AML-193 (cell line): ENCODE measurements at places on chromosomes 6 and 20.

- no peak for DNase-seq
These were observed 2.8 kb upstream of the TFAP2A start for GRCh38 chr6:10417681-10418104.

DNA sequence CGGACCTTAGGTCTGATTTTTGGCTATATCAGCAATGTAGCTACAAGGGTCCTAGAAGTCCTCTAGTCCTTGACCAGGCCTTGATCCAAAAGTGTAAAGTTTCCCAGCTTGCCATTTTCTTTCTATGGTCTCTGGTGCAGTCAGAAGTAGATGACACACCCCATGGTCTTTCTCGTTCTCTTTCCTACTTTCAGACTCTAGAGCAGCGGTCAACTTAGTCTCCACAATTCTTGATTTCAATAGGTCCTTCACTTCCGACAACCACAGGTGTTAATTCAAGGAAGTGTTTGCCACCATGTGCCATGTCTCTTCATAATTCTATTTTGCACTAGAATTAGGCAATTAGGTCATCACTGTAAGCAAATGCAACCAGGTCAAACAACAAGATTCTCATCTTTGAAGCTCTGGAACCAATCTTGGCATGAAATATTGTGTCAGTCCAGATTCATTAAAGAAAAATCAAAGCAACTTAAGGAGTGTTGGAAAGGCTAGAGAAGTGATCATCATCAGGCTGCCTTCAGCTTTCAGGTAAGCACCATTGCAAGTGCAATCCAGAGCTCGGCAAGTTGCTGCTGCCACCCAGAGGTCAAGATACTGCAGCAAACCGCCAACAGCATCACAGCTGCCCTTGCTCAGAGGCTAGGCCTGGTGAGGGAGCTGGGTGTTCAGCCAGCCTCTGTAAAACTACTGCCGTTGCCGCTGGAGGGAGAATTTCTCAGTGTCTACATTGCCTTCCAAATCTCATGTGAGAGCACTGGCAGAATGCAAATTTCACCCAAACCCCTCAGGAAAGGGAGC lies 5.6 kb upstream of the SYNE1 start:
- peak; percentile 65 for DNase-seq

DNA sequence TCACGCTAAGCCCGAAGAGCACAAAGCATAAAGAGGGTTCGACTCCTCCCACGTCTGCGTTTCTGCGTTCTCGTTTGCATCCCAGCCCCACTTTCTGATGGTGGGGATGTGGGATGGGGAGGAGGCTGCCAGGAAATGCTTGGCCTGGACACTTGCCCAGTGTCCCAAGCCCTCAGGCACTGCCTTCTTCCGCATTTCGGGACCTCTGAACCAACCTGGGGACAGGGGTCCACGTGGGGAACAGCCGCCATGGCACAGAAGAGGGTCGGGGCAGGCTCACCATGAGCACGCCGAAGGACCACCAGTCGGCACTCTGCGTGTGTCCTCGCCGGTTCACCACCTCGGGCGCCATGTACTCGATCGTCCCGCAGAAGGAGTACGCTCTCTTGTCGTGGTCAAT lies 88.2 kb downstream of the RAMACL start:
- no peak for DNase-seq

DNA sequence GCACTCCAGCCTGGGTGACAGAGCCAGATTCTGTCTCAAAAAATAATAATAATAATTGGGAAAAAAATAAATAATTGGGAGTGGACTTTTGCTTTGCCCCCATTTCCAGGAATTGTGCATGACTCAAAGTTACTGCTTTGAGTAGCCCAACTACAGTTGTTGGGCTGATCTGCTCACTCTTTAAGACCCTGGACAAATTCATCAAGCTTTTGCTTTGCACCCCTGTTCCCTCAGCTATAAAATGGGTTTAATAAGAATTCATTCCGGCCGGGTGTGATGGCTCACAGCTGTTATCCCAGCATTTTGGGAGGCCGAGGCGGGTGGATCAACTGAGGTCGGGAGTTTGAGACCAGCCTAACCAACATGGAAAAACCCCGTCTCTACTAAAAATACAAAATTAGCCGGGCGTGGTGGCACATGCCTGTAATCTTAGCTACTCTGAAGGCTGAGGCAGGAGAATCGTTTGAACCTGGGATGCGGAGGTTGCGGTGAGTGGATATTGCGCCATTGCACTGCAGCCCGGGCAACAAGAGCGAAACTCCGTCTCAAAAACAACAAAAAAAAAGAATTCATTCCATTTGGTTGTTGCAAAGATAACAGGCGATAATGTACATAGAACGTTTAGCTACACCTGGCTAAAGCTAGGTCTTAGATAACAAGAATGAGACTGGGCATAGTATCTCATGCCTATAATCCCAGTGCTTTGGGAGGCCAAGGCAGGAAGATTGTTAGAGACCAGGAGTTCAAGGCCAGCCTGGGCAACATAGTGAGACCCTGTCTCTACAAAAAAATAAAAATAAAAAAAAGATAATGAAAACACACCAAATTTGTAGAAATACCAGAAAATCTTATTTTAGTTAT lies 87.9 kb upstream of the ZNF217 start:
- DNase-seq, result no peak

DNA sequence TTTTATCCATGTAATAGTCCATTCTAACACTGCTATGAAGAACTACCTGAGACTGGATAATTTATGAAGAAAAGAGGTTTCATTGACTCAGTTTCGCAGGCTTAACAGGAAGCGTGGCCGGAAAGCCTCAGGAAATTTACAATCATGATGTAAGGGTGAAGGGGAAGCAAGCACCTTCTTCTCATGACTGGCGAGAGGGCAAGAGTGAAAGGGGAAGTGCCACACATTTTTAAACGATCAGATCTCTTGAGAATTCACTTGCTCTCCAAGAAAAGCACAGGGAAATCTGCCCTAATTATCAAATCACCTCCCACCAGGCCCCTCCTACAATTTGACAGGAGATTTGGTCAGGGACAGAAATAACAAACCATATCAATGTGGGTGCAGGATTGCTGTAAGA lies 859.7 kb downstream of the EPHA7 start:
- peak; percentile 40 for DNase-seq

DNA sequence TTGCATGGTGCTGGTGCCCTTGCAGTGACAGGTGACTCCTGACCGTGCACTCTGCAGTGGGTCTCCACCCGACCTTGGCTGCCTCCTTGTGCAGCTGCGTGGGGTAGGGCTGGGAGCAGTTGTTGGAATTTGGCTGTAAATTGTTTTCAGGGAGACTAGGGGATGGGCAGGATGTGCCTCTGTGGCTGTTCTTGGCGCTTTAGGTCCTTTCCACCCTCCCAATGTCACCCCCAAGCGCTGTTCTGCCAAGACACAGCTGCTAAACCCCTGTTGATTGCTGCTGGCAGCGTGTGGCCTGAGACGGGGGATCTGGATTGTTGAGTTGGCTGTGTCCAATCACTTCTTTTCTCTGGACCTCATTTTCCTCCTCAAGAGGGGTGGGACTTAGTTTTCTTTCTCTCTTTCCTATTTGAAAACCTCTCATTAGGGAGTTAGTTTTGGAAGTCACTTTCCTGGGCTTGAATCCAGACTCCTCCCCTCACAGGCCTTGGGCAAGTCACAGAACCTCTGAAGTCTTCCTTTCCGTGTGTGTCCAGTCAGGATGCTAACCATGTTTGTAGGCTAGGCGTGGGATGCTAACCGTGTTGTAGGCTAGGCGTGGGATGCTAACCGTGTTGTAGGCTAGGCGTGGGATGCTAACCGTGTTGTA lies 8.5 kb downstream of the IGF2R start:
- DNase-seq, result no peak

DNA sequence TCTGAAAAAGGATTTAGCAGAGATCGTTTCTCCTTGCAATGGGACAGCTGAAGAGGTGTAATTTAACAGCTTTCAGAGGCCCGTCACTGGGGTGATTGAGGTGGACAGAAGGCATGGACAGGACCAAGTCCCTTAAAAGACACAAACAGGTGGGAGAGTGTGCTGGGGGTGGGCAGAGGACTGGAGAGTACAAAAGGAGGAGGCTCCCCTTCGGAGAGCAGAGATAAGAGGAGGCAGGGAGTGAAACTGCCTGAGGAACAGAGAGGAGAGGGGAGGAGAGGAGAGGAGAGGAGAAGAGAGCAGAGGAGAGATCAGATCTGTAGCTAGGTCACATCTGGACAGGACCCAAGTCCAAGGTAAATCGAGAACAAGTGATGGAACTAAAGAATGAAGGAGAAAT lies 48.6 kb upstream of the PKHD1 start:
- no peak for DNase-seq

DNA sequence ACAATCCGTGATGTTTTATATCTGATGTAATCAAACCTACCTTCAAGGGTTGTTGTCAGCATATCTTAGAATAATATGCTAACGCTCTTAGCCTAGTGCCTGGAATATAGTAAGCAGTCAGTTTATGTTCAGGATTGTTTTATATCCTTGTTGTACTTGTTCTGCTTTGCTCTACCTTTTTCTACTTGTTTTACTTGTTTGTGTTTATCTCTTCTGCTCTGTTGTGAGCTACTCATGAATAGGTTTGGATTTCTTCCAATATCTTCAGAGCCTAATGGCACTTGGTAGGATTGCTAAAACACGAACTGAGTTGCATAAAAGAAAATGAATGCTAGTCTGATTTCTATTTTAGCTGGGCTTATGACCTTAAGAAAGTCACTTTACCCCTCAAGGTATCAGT lies 40.1 kb downstream of the DNAH8 start:
- DNase-seq, result no peak

DNA sequence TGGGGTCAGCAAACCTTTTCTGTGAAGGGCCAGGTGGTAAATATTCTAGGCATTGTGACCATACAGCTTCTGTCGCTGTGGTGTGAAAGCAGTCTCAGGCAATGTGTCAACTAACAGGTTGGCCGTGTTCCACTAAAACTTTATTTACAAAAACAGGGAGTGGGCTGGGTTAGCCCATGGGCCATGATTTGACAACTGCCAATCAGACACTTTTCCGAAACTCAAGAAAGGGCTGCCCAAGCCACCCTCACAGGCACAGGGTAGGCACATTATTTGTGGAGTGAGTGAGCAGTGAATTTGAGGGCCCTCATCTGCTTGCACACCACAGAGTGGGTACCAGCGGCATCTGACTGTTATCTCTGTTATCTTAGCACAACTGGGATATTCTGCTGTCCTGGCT lies 290.3 kb downstream of the TAF4 start:
- no peak for DNase-seq

DNA sequence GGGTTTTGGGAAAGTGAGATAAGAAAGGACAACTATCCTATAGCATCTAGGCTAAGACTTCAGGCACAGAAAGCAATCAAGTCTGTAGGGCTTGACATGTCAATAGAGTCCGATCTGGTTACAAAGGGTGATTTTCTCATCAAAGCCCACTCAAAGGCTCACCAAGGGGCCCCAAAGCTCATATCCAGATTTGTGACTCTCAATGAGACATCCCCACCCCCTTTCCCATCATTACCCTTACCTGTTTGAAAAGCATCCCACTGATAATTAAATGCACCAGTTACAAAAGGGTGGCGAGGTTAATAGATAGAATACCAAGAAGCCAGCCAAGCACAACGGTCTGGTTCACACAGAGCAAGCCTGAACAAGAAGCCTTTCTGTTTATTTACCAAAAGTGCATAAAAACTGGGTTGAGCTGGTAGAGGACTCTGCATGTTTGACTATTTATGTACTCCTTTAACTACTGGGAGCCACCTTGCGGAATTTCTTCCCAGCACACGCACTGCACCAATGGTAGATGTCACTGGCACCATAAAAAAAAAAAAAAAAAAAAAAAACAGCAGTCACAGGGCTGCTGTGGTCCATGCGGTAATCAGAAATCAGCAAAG lies 6.1 kb downstream of the JAG1 start:
- no peak for DNase-seq

DNA sequence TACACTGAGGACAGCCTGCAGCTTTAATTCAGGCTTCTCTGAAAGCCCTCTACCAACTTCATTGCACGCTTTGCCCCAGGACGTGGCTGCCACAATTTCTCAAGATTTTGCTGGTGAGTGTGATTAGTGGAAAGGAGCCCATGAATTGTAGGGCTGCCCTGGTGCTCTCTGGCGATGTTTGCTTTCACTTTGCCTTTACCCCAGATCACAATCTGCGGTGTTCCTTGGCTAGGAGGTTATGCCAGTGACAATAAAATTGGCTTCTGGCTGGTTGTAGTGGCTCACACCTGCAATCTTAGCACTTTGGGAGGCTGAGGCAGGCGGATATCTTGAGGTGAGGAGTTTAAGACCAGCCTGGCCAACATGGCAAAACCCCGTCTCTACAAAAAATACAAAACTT lies 139.3 kb downstream of the FOXC1 start:
- DNase-seq, result no peak

GRCh38 chr6:6469074-6469473 lies 119.4 kb upstream of the LY86 start:
- peak; percentile 87 for DNase-seq

DNA sequence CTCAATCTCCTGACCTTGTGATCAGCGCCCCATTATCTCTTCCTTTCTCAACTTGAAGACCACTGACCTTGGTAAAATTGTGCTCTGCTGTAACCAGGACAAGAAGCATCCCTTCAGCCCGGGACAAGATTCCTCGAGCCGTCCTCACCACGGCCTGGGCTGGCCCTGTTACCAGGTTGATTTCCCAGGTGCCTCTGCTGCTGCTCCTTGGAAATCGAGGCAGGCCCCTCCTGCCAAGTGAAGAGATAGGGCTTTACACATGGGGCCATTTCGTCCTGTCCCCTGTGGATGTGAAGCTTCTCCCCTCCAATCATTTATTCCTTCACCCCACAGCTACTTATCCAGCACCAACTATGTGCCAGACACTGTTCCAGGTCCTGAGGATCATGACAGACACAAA lies 21.5 kb downstream of the RAB44 start:
- no peak for DNase-seq

GRCh38 chr6:76771059-76771634 lies 692.1 kb downstream of the HTR1B start:
- no peak for DNase-seq

DNA sequence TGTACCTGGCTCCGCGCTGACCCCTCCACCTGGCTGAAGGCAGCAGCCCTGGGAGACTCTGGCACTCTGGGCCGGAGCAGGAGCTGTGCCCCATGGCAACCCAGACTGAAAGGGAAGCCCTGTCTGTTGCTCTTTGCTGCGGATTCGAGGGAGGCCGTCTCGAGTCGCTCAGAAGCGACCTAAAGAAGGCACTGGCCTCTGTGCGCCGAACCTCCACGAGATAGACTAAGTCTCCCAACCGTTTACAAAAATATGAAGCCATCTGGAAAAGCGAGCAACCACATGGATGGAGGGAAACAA lies 10.5 kb upstream of the TBX18 start:
- no peak for DNase-seq

DNA sequence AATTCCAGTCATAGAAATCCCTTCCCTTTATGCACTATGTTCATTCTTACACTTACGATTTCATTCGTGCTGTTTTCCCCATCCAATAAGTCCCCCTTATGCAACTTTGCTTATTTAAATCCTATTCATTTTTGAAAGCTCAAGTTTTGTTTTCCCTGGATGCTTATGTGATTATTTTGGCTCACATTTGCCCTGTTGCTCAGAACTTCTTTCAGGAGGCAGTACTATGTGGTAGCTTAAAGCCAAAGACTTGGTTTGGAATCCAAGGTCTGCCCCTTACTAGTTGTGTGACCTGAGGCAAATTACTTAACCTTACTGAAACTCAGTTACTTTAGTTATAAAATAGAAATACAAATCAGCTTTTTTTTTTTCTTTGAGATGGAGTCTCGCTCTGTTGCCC lies 59.6 kb downstream of the MOXD1 start:
- DNase-seq, result no peak
